ENCODE measurements at places on chromosomes 5 and 9.

- no peak for DNase-seq
Observed at GRCh38 chr5:60722416-60722815, 22.4 kb upstream of the DEPDC1B start.

DNA sequence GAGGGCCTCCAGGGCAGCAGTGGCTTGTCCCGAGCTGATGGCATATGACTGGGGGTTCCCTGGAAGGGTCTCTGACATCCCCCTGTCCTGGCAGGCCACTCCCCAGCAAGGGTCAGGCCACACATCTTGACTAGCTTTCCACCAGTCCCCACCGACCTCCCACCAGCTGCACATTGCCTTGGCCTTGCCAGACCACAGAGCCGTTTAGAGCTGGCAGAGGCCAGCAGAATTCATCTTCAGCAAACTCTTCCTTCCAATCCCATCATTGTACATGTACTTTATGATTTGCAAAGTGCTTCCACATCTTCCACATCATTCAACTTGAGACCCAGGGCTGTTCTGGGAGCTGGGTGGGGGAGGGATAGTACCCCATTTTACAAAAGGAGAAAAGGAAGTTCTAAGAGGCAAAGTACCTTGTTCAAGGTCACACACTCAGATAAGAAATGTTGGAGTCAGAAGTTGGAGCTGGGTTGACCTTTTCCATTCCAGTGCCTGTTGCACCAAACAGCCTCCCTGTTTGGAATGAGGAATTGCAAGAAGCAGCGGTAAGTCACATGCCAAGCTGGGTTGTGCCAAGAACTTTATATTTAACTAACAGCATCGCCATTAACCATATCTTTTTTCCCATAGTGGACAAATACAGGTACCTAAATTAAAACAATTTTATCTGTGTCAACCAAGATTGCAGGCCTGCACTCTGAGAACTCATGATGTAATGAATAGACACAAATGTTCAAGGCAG, 25.8 kb upstream of the COL15A1 start:
- no peak for DNase-seq

DNA sequence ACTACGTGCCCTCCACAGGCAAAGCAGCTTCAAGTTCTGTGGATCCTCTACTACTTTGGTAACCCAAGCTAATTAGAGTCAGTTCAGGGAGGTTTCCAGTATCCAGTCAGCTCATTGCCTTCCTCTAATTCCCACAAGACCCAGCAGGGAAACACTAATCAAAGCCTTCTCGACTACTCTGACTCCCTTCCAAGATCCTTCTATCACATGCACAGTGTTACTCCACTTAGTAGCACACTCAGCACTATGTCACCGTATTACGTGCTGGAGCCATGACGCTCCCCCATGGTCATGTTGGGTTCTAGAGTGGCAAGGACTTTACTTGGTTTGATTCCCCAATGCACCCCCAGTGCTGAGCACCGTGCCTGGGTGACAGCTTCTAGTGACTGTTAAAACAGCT, 53.0 kb downstream of the DCP2 start:
- no peak for DNase-seq

DNA sequence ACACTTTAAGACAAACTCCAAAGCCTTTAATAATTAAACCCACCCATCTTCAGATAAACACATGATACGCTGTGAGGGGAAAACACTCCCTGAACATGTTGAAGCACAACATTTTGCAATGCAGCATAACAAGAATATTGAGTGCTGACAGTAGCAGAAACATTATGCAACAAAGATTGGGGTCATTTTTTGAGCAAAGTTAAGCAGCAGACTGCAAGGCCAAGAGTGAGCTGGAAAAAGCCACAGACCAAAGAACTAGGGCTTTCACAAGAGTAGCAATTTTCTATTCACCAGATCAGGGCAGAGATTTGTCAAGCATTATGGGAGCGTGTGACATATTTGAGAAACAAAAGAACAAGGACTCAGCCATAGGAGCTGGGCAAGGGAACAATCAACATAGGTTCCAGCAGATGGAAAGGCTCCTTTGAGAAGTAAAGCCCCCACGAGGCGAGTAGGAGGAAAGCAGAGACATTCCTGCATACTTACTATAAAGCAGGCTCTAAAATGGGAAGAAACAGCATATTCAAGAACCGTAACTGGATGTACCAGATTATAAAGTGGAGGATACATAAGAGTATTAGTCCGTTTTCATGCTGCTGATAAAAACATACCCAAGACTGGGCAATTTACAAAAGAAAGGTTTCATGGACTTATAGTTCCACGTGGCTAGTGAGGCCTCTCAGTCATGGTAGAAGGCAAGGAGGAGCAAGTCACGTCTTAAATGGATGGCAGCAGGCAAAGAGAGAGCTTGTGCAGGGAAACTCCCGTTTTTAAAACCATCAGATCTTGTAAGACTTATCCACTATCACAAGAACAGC, 4.8 kb upstream of the TTC23L start:
- no peak for DNase-seq

GRCh38 chr5:123035360-123035917, 1.1 kb downstream of the PPIC start:
- no peak for DNase-seq

DNA sequence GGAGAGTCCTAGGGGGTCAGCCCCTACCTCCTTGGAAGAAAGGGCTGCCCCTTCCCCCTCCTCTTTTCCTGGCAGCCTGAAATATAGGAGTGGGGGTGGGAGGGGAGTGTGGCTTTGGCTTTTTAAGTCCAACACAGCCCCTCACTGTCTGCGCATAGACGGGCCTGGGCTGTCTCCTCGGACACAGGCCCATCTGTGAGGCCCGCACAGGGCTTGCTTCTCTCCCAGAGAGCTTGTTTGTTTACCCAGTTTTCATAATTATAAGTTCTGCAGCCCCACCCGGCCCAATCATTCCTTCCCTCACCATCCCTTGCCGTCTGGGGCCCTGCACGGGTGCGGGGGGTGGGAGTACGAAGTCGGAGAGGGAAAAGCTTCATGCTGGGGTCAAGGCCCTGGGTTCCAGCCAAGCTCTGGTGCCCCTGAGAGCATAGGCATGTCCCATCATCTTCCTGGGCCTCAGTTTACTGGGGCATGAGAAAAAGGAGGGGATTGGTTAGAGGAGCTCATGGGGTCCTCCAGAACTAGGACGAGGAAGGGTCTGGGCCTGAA, 54.0 kb upstream of the STXBP1 start:
- DNase-seq = no peak

DNA sequence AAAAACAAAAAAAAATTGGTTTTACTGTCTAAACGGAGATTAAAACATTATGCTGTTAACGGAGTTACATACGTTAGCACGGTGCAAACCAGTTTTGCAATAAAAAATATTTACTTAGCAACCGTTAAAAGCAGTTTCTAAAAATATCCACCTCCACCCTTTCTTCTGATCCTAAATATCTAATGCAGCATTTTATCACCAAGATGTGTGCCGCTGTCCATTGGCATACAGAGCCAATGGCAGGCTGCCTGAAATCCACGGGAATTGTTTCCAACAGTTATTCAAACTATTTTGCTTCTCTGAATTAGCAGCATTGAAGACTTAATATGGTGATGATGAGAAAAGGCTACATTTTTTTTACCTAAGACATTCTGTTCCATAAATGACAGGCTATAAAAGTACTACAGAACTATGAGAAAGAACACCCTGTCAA, 61.6 kb downstream of the CSNK1A1 start:
- DNase-seq = no peak

DNA sequence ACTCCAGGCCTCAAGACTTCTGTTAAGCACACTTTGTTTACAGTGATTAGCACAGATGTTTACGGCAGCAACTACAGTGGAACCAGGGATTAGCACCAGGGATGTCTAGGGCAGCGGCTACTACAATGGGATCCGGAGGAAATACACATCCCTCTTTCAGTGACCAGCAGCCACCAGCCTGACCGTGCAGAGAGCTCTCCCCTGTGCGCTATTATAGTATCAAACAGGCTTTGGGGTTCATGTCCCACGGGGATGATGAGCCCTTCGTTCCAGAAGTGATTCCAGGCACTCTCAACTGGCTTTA, 21.5 kb downstream of the GFPT2 start:
- DNase-seq = no peak

DNA sequence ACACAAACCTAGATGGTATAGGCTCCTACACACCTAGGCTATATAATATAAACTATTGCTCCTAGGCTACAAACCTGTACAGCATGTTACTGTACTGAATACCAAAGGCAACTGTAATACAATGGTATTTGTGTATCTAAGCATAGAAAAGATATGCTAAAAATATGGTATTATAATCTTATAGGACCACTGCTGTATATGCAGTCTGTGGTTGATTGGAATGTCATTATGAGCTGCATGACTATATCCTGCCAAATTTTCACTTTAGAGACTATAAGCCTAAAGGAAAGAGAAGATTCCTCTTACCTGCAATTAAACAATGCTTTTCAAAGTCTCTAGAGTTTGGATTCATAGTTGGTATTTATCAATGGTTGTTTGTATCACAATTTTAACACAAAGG, 24.7 kb upstream of the ACOT12 start:
- no peak for DNase-seq

All from activated naive CD8-positive, alpha-beta T cell treated with anti-CD3 and anti-CD28 coated beads, Interleukin-2, amount 50 U/mL, for 16 hours (primary cell).